Transverse colon (tissue), 4 donors: ENCODE measurements at places on chromosomes 11 and 22. TPM values are rescaled to one million over a fixed set of nuclear protein-coding genes. Genes with fewer than 3 reads are reported as not detected.

Gene LRRN4CL
- total RNA-seq: 9.1 TPM

Gene HEPHL1
- not detected for total RNA-seq

Gene CARS1
- 47.9 TPM for total RNA-seq

Gene GAB2
- total RNA-seq: 35.7 TPM

Gene PPME1
- total RNA-seq: 21.8 TPM

Gene ST13
- total RNA-seq: 113 TPM

Gene THOC5
- 22.4 TPM for total RNA-seq

Gene GRK3
- 3.0 TPM for total RNA-seq

Gene KCNK4
- total RNA-seq: not detected

Gene CCDC85B
- 27.2 TPM for total RNA-seq

Gene SUSD2
- 4.4 TPM for total RNA-seq

Gene CACNA1I
- 1.1 TPM for total RNA-seq

Gene UVRAG
- total RNA-seq: 12.7 TPM

Gene CECR2
- total RNA-seq: 0.14 TPM

Gene NXPE4
- 272 TPM for total RNA-seq

Gene ACAD8
- 39.7 TPM for total RNA-seq

Gene ILK
- 167 TPM for total RNA-seq

DNA sequence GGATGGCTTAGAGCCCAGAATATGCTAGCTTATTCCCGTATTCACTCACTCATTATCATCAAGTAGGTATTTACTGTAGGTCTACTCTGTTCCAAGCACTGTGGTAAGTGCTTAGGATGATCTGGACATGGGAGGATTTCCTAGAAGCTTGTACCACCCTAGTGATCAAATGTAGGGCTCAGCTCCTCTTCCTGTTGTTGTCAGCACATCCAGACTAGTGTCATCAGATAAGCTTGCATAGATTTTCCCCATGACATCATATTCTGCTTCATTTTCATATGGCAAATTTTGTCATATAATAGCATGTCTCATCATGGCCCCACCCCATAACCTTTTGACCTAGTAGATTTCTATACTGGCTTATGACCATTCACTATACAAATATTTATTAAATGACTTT is 19.3 kb upstream of the NUCB2 start:
- DNase-seq: no peak

DNA sequence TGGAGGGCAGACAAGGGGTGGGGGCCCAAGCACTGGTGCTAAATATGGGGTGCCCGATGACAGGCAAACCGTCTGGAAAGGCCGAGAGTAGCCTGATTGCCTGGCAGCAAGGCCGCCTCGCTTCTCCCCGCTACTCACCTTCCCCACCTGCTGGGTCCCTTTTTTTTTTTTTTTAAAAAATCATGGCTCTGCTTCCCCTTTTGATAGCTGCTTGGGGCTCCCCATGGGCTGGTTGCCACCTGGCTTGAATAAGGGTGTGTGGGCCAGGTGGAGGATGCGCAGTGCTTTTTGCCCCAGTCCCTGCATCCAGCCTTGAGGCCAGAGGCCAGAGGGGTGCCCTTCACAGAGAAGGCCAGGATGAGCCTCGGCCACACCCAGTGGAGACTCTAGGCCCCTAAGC is 112.0 kb downstream of the ST3GAL4 start:
- DNase-seq: no peak

DNA sequence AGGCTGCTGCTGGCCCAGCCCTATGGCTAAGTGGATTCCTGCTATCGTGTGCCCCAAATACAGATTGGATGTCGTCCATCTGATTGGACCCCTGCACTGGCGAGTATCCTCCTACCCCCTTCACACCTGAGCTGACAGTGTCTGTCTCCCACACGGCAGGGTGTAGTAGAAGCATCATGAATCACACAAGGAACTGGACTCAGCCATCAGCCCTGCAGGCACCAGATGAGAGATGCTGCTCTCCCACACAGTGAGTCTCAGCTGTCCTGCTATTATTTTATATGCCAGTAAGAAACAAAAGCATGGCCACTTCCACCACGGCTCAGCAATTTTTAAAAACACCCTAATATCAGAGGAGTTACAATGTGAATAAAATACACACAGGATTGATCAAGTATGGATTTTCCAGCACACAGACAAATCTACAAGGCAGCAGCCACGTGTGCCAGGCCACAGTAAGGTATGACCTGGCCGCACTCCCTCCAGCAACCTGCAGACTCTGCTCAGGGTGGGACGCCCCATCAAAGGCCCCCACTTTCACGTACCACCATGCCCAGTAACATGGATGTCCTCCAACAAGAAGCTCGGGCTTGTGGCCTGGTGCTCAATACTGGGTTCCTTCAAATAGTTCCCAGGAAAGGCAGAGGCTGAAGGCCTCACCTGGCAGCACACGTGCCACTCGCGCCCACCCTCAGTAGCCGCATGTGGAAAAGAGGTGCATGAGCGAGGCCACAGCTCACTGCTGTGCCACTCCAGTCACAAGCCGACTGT is 16.4 kb upstream of the SLC25A1 start:
- no peak for DNase-seq

DNA sequence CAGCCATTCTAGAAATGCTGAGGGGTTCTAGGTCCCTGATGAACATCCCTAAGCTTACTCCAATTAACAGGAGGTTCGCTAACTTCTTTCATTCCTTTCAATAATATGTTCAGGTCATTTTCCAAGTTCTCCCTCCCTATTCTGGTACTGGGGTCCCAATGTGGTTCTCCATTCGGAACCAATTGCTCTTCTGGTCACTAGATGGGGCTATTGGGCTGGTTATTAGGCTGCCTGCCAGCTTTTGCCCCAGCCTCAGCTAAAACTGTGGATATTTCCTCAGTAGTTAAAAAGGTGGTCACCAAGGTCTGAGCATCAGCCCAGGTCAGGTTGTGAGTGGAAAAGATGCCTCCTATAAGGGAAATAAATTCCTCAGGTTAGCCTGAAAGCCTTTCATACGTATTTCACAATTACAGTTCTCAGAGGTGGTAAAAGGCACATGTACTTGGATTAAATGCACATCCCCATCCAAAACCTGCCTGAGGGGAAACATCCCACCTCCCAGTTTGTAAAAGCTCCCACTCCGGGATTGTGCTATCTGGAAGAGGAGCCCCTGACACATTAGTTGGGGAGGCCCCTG is 161.1 kb upstream of the CCDC179 start:
- peak; percentile 11 for DNase-seq

- no peak for DNase-seq
These were observed 6.6 kb downstream of the OR51F1 start for GRCh38 chr11:4763096-4763495.

- no peak for DNase-seq
These were observed 4.5 kb downstream of the ZNRF3 start for GRCh38 chr22:28887725-28888459.

DNA sequence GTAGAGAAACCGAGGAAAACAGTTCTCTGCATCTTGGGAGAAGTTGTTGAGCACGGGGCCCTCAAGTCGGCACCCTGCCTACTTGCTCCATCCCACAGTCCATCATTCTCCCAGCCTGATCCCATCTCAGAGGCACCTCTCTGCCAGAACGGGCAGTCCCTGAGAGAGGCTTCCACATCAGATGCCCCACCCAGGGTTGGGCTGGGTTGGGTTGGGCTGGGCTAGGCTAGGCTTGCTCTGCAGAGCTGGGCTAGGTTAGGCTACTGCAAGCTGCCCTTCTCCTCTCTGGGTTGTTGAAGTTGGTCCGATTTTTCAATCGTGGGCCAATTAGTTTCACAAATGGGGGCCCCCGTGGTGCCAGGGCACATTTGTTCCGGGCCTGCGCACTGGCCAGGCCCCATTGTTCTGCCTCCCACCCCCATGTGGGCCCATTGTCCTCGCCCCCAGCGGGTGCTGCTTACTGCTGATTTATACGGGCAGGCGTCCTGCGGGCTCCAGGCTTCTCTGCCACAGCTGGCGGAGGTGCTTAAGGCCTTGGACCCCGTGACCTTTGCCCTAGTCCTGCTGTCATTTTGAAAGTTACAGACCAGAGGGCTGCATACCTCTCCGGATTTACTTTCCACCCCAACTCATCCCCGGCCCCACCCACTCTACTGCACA is 63.7 kb upstream of the NNMT start:
- peak; percentile 68 for DNase-seq

DNA sequence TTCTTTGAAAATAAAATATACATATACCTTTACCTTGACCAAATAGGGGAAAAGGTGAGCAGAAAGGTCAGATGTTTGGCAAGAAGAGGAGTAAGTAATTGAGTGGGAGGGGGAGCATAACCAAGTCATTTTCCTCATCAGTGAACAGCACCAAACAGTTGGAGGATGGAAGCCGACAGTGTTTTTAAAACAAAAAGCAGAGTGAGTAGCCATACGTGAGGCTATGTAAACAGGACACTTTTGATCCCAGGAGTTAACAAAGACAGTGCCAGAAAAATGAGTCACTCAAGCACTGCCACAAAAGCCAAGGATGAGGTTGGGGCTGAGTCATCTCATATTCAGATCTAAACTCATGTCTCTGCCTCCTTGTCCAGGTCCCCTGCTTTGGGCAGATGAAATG is 734.7 kb downstream of the KCNA4 start:
- no peak for DNase-seq

- no peak for DNase-seq
These were observed 6.6 kb upstream of the KCTD17 start for GRCh38 chr22:37044634-37045625.

- no peak for DNase-seq
These were observed 11.6 kb downstream of the APOL5 start for GRCh38 chr22:35729309-35729698.

DNA sequence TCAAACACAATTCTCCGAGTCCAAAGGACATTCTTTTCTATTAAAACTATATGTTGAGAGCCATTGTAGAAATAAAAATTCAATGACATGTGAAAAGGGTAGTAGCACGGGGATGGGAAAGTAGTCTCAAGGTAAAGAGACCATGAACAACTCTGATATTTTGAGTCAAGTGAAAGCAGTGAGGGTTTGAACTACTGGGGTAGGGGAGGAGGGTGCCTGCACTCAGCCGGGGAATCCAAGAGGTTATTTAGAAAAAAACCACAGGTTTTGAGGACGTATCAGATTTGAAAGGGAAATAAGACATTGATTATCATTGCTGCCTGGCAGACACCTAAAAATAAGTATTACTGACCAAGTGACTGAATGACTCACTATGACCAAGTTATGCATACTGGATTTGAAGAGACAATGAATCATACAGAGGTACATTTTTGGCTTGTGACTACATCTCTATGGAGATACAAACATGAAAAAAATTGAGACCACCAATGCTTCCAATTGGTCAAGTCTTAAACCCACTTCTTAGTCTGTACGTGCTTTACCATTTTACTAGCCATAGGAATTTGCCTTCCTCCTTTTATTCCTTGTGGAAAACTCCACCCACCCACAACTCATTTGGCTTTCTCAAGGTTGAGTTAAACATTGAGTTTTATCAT is 2.2 kb upstream of the OR52H1 start:
- DNase-seq: no peak

- DNase-seq: no peak
These were observed 651 bp downstream of the CRYAB start for GRCh38 chr11:111910676-111911562.

DNA sequence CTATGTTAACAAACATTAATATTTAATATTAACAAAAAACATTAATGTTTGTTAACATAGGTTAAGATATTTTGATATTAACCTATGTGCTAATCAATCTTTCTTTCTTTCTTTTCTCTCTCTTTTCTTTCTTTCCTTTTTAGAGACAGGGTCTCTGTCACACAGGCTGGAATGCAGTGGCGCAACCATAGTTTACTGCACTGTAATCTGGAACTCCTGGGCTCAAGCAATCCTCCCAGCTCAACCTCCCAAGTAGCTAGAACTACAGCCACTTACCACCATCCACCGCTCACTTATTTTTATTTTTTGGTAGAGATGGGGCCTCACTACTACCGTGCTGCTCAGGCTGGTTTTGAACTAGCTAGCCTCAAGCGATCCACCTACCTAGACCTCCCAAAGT is 13.2 kb downstream of the SIK3 start:
- DNase-seq: no peak

DNA sequence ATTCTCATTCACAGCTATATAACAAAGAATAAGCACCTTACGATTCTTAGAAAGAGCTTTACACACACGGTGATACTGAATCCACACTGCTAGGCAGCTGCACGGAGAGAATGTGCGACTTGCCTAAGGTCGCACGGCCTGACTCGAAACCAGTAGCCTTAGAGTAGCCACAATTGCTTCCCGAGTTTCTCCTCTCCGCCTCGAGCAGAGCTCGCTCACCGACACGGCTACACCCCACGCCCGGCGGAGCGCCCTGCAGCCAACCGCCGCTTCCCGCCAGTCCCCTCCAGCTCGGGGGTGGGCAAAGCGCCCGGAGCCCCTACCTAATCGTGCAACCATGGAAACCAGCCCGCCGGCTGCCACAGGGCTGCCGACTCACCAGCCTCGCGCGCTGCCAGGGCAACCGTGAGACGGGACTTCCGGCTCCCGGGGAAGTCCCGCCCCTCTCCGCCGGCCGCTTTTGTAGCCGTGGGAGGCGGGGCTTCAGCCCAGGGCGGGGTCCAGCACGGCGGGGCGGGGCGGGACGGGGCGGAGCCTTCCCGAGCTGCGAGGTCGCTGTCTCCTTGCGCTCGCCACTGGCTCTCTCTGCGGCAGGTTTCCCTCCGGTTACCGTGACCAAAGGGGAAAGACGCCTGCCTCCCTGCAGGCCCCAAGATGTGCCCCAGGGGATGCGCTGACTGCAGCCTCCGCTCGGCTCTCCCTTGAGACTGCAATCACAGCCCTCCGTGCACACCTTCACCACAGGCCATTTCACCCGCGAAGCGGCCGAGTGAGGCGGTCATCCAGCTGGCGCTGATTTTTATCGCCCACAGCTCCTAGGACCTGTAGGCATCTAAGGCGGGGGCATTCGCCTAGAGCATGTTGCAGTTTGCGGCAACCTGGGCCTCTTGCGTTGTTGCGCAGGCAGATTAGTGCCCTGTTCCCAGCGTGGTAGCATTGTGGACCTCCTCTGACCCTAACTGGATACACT is 1.1 kb downstream of the BSCL2 start:
- peak; percentile 96 for DNase-seq

- DNase-seq: no peak
These were observed 1.6 kb downstream of the HRAS start for GRCh38 chr11:533586-534395.

DNA sequence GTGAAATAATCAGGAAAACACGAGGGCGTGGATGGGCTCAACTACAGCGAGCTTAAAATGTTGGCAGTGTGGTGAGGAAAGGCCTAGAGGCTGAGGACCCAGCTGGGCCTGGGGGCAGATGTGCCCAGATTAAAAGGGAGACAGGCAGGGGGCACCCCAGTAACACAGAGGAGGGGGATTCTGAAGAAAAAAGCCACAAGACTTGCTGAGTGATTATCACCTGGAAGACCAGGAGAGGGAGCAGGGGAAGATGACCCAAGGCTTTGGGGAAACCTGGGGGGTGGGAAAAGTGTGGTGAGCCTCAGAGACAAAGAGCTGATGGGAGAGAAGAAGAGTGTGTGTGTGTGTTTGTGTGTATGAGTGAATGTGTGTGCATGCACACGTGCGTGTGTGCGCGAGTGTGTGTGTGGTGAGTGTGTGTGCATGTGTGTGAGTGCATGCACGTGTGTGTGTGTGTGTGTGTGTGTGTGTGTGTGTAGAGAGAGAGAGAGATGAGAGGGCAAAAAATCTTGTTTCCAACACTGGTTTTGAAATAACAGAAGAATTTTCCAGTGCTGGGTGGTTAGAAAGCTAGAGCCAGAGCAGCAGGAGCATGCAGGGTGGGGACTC is 500.5 kb downstream of the BUD13 start:
- DNase-seq: no peak

GRCh38 chr22:45932071-45932470 is 44.9 kb downstream of the WNT7B start:
- no peak for DNase-seq

- peak; percentile 74 for DNase-seq
These were observed 470 bp downstream of the C11orf98 start for GRCh38 chr11:62664405-62665074.
